Urothelium cell line (cell line): ENCODE measurements at places on chromosomes 1 and 21.

GRCh38 chr1:243628476-243628907 lies 221.6 kb downstream of the AKT3 start:
- no peak for DNase-seq

DNA sequence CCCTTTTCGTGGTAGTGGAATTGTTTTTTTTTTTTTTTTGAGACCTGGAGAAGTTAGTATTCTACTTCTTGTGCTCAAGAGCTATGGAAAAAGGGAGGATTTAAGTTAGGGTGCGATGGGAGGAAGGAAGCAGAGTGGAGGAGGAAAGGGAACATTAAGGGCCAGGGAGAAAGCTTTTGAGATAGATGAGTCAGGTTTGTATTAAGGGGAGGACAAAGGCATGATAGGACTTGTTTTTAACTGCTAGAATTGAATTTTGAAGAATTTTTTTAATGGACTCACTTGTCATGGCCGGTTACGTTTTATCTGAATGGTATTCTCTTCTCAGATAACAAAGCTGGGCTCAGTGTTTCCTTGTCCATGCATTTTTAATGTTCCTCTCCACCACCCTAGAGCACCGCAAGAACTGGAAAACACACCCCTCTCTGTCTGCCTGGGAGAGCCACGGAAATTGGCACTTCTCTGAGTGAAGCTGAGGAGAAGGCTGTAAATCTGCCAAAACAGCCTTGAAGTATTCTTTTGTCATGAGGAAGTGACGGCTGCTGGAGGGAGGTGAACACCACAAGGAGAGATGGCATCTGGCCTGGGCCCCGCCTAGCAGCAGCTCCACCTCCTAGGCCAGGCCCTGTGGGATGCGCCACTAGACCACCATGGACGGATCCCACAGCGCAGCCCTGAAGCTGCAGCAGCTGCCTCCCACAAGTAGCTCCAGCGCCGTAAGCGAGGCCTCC lies 3.5 kb downstream of the NIPAL3 start:
- DNase-seq, result peak; percentile 54

DNA sequence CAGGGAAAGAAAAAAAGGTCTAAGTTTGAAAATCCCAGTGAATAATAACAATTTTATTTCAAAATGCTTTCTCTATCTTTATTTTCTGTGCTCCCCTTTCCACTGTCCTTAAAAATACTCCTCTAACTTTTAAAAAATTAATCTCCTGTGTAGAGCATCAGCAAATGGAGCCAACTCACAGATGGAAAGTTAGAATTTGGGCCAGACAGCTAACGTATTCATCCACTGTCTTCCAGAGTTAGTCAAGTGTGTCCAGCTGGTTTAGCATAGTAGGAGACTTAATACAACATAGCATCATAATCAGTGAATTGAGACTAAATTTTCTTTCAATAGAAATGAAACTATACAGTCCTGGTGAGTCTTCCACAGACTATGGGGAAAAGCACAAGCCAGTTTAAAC lies 419.0 kb upstream of the LRRC7 start:
- no peak for DNase-seq

- no peak for DNase-seq
Measured at GRCh38 chr1:1462318-1462966, 9.1 kb upstream of the ATAD3B start.
